Kidney (tissue), 22 donors: ENCODE measurements at places on chromosomes 2 and 18.

GRCh38 chr2:23586741-23587306 is 201.8 kb downstream of the KLHL29 start:
- no peak for DNase-seq

DNA sequence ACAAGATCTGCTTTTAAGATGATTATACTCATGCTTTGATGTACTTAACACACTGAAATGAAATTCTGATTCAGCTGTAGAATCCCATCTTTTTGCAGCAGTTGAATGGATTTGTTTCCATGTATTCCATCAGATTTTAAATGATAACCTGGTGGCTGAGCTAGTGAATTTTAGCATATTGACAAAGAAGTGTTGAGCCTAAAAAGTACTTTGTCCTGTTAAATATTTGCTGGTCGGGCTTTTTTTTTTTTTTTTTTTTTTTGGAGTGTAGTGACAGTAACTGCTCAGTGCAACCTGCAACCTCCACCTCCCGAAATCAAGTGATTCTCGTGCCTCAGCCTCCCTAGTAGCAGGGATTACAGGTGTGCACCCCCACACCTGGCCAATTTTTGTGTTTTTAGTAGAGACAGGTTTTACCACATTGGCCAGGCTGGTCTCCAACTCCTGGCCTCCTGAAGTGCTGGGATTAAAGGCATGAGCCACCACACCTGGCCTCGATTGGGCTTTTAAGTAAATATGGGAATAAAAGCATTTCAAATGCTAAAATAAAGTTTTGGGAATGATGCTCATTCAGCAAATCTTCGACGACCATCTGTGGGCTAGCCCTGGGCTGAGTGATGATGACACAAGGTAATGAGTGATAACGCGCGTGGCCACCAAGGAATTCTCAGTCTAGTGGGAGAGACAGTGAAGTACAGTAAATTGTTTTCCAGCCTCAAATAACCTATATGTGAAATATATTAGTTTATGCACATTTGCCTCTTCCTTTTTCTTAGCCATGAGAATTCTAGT is 2.2 kb downstream of the ELP2 start:
- no peak for DNase-seq

GRCh38 chr18:61943175-61943964 is 50.6 kb upstream of the RNF152 start:
- DNase-seq, result no peak

DNA sequence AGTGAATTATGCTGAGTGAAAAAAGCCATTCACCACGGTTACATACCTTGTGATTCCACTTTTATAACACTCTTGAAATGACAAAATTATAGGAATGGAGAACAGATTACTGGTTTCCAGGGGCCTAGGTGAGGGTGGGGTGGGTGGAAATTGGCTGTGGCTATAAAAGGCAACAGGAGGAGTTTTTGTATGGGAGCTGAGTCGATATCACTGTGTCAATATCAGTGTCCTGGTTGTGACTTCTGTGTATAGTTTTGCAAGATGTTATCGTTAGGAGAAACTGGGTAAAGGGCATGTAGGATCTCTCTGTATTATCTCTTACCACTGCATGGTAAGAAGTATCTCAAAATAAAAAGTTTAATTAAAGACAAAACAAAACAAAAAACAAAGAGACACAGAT is 84.3 kb downstream of the EDAR start:
- no peak for DNase-seq

DNA sequence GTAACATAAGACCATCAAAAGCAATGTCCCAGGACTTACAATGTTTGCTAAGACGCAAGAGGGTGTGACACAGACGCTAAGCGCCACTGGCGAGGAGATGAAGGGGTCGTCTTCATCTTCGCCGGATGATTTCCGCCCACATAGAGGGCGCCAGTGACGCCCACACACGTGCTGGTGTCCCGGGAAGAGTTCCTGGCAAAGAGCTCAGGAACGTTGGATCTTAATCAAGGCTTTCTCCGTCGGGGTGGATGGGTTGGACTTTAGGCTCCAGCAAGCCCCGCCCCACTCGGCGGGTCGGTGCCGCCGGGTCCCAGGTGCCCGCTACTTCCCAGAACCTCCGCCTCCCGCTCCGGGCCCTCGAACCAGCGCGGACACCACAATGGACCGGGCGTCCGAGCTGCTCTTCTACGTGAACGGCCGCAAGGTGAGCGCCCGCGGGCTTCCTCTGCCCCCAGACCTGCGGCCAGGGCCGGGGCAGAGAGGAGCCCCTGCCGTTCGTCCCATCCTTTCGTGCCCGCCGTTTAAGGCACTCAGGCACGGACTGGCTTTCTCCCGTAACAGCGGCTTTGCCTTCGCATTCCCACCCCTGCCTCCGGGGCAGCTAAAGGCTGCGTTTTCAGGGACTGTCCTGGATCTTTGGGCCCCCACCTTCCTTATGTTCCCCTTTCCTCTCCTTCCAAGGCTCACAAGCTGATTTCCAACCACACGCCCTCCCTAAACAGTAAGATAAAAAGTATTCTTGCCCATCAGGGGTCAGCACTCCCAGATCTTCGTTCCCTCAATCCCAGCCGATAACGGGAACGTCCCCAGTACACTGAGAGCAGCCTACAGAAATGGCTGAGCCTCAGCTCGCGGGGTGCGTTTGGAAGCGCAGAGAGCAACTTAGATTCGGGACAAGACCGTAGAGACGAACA is at the start of gene AOX1:
AOX1 (plus strand) TSS at position 285 of the 914 bp plus-strand sequence; CDS start at position 380, 95 bp downstream.
- peak; percentile 82 for DNase-seq

- no peak for DNase-seq
Measured at GRCh38 chr18:371609-371982, 103.7 kb upstream of the THOC1 start.

- no peak for DNase-seq
Measured at GRCh38 chr2:182148344-182148743, 162.7 kb downstream of the PPP1R1C start.

DNA sequence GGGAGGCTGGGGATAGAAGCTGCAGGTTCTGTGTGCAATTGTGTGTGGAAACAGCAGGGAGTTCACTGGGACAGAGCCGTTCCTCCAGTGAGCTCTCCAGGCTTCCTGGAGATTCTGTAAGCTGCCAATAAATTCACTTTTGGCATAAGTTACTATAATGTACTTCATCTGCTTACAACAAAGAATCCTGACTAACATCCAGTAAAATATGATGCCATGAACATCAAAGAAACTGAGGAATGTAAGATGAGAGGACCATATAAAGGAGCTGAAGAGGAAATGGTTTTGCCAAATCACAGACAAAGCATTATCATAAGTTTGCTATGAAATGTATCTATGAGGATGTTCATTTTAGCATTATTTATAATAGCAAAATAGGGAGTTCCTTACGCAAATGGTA is 175.3 kb downstream of the KCNE4 start:
- DNase-seq, result no peak
